Neuronal stem cell (in vitro differentiated cells): ENCODE measurements at places on chromosomes 7 and 10.

DNA sequence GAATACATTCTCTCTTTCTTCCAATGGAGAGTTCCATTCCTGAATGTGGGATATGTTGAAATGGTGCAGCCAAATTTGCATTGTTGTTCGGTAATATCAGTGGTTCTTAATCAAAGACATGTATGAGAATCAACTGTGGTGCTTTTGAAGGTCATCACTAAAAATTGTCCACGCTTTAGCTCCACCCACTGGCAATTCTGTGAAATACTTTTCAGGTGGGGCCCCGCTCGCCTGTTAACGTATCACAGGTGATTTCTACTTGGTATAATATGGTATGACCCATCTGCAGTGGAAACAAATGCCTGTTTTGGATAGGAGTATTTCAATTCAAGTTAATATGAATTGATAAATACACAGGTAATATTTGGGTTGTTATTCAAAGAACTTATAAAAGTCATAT, 178.4 kb downstream of the NSUN6 start:
- no peak for DNase-seq

GRCh38 chr10:68110027-68110426, 739 bp downstream of the MYPN start:
- no peak for DNase-seq

GRCh38 chr7:29626730-29627129, 63.1 kb downstream of the PRR15 start:
- no peak for DNase-seq

- DNase-seq, result no peak
Observed at GRCh38 chr7:50780436-50780835, 2.3 kb downstream of the GRB10 start.

- DNase-seq, result no peak
Observed at GRCh38 chr7:144653449-144653848, 182.4 kb downstream of the TPK1 start.

- no peak for DNase-seq
Observed at GRCh38 chr7:67760971-67761370, 764.3 kb downstream of the TYW1 start.

DNA sequence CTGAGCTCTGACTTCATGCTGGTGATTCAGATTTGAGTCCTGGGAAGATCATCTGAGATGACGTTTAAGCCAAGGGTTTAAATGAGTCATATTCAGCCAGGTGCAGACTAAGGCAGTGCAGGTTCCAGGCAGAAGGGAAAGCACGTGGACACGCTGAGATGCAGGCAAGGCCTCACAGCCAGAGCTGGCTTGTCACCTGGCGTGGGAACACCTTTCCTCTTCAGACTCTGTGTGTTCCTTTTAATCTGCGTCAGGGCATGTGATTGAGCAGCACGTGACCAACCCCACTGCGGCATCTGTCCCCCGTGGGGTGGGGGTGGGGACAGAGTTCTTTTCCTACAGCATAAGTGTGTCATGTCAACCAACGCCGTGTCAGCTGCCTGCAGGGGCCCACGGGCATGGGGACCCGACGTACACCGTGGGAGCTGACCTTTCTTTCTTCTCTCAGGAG, 10.7 kb upstream of the IDI2 start:
- no peak for DNase-seq

DNA sequence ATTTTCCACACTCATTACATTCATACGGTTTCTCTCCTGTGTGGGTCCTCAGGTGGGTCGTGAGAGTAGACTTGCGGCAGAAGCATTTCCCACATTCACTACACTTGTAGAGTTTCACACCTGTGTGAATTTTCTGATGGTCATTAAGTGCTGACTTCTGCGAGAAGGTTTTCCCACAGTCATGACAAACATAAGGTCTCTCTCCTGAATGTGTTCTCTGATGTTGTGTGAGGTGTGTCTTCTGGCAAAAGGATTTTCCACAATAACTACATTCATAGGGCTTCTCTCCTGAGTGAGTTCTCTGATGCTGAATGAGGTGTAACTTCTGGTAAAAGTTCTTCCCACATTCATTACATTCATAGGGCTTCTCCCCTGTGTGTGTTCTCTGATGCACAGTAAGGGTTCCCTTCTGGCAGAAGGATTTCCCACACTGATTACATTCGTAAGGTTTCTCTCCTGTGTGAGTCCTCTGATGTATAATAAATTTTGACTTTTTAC, 15.1 kb downstream of the ZNF12 start:
- DNase-seq, result no peak

DNA sequence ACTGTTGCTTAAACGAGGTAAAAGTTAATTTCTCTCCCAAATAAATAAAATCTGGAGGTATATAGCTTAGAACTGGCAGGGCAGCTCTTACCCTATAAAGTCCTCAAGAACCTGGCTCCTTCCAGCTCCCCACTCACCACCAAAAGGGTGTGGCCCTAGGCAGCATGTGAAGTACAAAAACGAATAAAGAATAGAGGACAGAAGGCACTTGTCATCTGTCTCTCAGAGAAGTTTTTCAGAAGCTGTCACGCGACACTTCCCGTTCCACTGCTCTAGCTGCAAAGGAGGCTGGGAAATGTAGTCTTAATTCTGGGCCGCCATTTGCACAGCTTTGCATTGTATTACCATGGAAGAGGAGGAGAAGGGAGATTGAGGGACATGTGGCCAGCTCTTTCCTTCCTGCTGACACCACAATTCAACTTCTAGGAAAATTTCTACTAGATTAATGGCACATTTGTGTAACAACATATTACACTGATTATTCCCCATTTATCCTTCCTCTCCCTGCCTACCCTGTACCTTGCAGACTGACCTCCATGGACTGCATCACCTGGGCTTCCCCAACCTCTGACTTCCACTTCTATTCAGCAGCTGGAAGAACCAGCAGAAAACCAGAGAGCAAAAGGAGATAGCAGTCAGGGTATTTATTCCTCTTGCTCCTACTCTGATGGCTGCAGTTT, 62.2 kb downstream of the CCDC71L start:
- DNase-seq, result peak; percentile 51

- no peak for DNase-seq
Observed at GRCh38 chr7:4764402-4765007, 10.9 kb upstream of the AP5Z1 start.

DNA sequence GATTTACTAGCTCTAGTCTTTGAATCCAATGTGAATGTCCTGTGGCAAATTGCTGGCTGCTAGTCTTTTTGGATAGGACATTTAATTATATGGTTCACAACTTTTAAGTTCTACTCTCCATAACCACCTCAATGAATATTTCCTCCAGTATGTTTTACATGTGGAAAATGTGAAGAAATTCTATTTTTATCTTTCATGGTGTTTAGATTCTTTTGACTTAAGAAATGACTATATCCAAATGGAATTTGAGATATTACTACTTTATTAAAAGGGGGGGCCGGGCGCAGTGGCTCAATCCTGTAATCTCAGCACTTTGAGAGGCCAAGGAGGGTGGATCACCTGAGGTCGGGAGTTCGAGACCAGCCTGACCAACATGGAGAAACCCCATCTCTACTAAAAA, 202.0 kb downstream of the ARL4A start:
- DNase-seq, result no peak

- no peak for DNase-seq
Observed at GRCh38 chr10:122531939-122532338, 28.6 kb upstream of the DMBT1 start.

GRCh38 chr10:78458983-78459638, 425.4 kb downstream of the RPS24 start:
- DNase-seq, result no peak

- DNase-seq, result peak; percentile 56
Observed at GRCh38 chr7:152925412-152926147, 166.0 kb downstream of the ACTR3B start.

DNA sequence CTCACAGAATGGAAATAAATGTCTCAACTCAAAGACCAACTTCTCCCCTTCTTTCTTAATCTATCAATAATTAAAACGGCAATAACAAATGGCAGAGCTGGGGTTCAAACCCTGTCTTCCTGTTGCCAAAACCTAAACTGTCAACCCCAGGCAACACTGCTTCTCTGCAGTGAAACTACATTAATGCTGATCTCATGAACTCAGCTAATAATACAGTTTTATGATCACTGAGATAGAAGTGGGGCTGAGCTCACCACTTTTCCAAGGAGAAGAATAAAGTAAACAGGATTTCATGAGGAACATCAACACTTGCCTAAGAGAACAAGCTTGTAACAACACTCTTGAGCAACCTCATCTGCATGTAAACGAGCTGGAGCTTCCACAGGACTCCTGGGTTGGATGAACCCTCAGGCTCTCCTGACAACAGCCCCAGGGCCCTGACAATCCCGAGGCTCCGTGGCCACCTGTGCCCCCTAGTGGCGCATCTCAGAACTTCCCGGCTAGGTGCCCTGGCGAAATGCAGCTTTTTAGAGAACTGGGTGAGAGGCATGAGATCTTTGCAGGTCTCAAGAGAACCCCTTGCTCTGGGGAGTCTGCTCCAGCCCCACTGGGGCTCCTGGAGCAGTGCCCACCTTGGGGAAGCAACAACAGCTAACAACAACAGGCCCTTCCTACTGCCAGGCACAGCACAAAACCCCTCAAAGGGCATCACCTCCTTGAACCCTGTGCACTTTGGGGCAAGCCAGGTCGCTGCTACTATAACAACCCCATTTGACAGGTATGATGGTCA, 169.3 kb downstream of the SH3PXD2A start:
- DNase-seq, result peak; percentile 65

- no peak for DNase-seq
Observed at GRCh38 chr10:95389982-95390381, 99.2 kb upstream of the PDLIM1 start.

- no peak for DNase-seq
Observed at GRCh38 chr7:56188823-56189346, 72.7 kb upstream of the NUPR2 start.

DNA sequence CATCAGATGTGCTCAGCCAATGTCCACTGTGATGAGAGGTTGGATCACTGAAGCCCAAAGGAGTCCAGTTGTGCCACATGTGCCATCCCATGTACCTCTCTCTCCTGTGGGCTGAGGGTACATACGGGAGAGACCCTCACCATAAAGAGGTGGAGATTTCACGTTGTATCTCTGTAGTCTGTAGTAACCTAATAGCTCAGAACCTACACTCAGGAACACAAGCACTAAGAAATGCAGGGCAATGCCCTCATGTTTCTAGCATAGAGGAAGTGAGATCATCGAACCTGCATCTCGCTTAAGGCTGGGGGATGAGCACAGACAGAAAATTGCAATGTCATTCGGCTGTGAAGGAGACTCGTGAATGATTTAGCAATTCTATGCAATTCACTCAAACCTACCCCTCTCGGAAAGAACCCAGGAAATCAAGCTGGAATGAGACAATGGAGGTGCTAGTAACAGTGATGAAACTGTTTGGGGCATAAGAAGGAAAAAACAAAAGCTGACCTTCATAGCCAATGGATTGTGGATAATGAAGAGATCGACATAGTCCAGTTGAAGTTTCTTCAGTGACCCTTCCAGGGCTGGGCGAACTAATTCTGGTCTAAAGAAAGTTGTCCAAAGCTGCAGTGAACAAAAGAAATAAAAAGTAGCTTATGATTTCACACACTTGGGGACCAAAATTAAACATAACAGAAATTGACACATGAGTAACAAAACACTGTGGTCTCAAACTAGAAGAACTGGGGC, 80.3 kb upstream of the UCN3 start:
- DNase-seq, result no peak

GRCh38 chr10:132130286-132131265, 56.2 kb upstream of the DPYSL4 start:
- DNase-seq, result no peak

- DNase-seq, result no peak
Observed at GRCh38 chr7:12504149-12504548, 66.4 kb upstream of the SCIN start.

DNA sequence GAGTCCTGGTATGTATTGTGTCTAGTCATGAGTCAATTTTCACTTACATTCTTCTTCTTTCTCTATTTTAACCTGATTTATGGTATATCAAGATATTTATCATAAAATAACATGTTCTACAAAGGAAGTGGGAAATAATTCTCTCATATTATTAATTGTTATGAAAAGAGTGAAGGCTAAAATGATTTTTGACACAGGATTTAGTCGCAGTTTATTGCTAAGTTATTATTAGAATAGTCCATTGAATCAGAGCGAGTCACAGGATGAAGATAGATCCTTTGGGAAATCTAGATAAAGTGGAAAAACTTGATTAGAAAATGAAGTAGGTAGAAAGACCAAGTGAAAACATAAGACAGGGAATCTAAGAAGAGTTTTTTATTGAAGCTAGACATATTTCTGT, 184.3 kb upstream of the DGKB start:
- DNase-seq, result no peak

GRCh38 chr7:81499262-81500116, 270.4 kb downstream of the HGF start:
- DNase-seq, result peak; percentile 64

GRCh38 chr10:13930120-13930519, 343.4 kb downstream of the PRPF18 start:
- DNase-seq, result no peak

DNA sequence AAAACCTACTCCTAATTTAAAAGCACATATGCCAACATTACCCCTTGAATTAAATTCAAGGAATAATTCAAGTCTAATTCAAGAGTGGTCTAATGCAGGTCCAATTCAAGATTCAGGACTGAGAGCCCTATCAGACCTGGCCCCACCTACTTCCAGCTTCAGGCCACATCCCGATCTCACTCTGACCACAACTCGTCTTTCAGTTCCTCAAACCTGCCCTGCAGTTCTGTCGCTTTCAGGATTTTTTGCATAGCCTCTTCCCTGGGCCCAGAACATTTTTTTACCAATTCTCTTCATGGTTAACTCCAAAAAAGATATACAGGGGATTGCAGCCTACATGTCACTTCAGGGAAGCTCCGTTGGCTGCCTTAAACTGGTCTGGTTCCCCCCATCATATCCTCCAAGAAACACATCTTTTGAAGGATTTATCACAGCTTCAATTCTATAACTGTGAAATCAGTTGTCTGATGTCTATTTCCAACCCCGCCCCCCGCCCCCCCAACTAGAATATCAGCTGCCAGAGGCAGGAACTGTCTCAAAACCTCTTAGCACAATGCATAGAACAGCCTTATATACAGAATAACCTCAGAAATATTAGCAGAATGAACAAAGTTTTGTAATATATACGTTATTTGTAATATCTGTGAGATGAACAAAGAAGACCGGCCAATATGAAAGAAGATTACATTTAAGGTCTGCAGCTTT, 20.8 kb downstream of the CCDC6 start:
- no peak for DNase-seq

GRCh38 chr7:1114088-1114487, 26.2 kb downstream of the GPER1 start:
- DNase-seq, result no peak

GRCh38 chr10:100879741-100880360, 32.9 kb upstream of the SLF2 start:
- DNase-seq, result no peak

DNA sequence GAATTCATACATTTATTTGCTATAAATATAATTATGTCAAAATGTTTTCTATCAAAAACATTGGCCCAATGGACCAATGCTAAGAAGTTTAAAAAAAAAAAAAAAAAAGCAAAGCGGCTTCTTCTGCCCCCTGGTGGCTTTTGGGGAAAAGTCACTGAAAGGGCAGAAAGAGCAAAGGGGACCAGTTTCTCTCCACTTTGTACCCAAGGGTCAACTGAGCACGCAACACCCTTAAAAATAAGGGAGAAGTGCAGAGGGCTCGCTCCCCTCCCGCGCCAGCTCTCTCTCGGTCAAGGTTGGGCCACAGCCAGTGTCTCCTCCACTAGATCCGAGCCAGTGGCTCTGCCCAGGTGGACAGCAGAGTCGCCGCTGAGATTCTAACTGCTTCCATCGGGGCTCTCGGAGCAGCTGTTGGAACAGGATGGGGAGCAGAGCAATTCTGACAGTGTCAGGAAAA, 136.4 kb upstream of the FGFR2 start:
- DNase-seq, result no peak
